ENCODE measurements at places on chromosomes 1 and 21. TPM values are rescaled to one million over a fixed set of nuclear protein-coding genes. Genes with fewer than 3 reads are reported as not detected.

GRCh38 chr1:221192055-221192454 lies 312.8 kb downstream of the HLX start:
- H3K27ac ChIP-seq: no peak overlapping the region
- no peak overlapping the region for H3K4me3 ChIP-seq
- H3K36me3 ChIP-seq: no peaks in the 10 kb centered on the region
- no peaks in the 10 kb centered on the region for H3K4me1 ChIP-seq
- H3K27me3 ChIP-seq: no peaks in the 10 kb centered on the region

DNA sequence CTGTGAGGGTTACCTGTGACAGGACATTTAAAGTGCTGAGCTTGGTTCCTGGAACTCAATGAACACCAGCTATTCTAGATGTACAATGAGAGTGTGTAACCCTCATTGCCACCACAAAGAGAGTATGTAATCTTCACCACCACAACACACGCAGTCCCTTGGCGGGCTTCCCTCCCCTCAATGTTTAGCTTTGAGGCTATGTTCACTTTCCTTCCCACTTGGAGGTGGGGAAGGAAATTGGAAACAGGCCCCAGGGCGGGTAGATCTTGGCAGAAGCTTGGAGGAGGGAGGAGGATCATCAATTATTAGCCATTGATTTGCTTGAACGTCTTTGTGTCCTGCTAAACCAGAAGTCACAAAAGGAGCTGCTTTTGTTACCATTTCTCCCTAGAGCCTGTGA lies 8.3 kb upstream of the COL16A1 start:
- no peaks in the 10 kb centered on the region for H3K36me3 ChIP-seq
- peak overlapping the region; percentile 96 for H3K27ac ChIP-seq
- H3K4me3 ChIP-seq: no peak overlapping the region
- DNase-seq: no peak
- H3K27me3 ChIP-seq: no peaks in the 10 kb centered on the region
- H3K4me1 ChIP-seq: peaks cover 17% of the 10 kb centered on the region

- DNase-seq: peak; percentile 70
- H3K4me3 ChIP-seq: peak within 1 kb of the TSS; percentile 52
- peaks cover 4% of the 10 kb centered on the region for H3K27me3 ChIP-seq
- no peaks in the 10 kb centered on the region for H3K36me3 ChIP-seq
Observed at GRCh38 chr1:160400223-160400645, at the start of gene VANGL2. Gene VANGL2, plus strand, starts transcription at chr1:160400564. Its CDS starts 15,274 bp downstream, at chr1:160415838.

DNA sequence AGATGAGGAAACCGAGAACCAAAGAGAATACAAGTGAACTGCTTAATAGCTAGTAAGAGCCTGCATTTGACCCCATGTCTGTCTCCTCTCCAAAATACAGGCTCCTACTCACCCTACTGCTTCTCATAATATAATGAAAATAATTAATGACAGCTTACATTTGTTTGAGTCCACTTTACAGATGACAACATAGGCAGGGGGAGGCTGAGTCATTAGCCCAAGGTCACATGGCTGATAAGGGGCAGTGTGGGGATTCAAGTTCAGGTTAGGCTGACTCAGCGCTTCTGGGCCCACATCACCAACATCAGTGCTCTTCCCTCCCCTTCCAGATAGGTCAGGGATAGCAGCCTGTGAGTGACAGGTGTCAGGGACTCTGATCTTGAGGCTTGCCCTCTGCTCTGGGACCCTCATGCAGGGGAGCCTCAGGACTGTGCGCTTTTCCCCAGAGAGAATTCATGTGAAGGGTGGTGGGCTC lies 16.2 kb downstream of the AZIN2 start:
- H3K4me3 ChIP-seq: no peak overlapping the region
- H3K36me3 ChIP-seq: no peaks in the 10 kb centered on the region
- H3K27me3 ChIP-seq: no peaks in the 10 kb centered on the region
- DNase-seq: no peak
- H3K27ac ChIP-seq: no peak overlapping the region
- no peaks in the 10 kb centered on the region for H3K4me1 ChIP-seq

DNA sequence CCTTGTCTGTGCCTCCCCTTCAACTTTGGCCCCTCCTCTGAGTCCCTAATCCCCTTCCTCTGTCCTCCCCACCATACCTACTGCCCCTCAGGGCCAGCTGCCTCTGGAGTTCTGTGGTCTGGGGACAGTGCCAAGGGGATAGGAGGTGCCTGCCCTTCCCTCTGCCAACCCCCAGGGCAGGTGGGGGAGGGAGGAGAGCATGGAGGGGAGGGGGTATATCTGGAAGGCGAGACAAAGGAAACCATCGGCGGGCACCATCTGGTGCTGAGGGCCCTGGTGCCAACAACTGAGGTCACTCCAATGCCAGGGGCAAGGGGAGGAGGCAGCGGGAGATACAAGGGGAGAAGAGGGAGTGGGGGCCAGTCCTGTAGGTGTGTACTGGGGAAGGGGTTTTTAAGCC lies 9.6 kb downstream of the RAB25 start:
- H3K36me3 ChIP-seq: no peaks in the 10 kb centered on the region
- no peak overlapping the region for H3K27ac ChIP-seq
- H3K4me1 ChIP-seq: no peaks in the 10 kb centered on the region

DNA sequence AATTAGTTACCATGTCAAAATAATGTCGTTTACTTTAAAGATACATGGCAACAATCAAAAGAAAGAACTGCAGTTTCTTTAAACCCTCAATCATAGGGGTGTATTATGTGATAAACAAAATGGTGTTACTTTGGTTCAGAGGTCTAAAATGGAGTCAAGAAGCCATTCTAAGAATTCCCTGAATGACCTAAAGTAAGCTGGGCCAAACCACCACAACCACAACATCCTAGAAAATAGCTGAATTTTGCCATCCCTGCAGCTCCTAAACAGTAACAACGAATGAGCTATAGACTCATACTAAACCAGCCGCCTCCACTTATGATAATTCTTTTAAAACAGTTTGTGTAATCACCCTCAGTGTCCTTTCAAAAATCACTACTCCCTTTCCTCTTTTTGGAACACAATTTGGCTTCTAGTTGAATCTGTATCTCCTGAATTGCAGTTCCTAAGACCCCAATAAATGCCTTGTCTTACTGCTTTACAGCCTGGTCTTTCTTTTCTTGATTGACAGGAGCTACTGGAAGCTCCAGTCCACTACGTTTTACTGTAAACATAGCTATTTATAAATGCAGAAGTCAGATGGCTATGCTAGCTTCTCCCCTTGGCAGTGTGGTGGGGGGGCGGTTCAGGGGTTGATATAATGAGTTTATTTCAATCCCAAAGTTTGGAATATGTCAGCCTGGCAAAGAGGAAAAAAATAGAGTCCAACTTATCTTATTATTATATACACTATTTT lies 84.3 kb downstream of the PLPPR4 start:
- H3K36me3 ChIP-seq: no peaks in the 10 kb centered on the region
- H3K27me3 ChIP-seq: no peaks in the 10 kb centered on the region
- no peak overlapping the region for H3K27ac ChIP-seq
- no peak overlapping the region for H3K4me3 ChIP-seq
- no peaks in the 10 kb centered on the region for H3K4me1 ChIP-seq
- no peak for DNase-seq

Gene CCDC181
- not detected for total RNA-seq

Gene RPTN
- not detected for total RNA-seq

Data from ascending aorta (tissue), 2 donors.